Spleen (tissue), 13 donors: ENCODE measurements at places on chromosomes 5 and 9.

DNA sequence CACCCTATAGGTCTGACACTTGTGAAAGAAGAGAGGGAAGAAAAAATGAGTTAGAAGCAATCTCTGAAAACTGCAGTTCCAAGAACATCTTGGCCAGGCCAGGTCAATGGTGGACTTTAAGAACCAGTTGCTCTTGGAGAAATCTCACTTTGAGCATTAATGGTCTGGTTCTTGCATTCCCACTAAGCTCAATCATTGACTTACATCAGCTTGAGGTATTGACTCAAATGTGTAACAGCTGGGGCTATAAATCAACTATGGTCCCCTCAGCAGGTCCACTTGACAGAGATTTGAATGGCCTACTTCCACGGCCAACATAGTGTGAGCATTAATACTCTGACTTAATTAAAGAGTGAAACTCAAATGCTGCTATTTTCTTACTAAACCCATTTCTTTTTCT lies 357.8 kb upstream of the RGMB start:
- no peak overlapping the region for H3K27ac ChIP-seq
- no peak overlapping the region for H3K4me3 ChIP-seq
- no peak for DNase-seq
- no peaks in the 10 kb centered on the region for H3K4me1 ChIP-seq
- no peaks in the 10 kb centered on the region for H3K27me3 ChIP-seq

GRCh38 chr5:128284236-128284635 lies 200.7 kb downstream of the SLC12A2 start:
- no peaks in the 10 kb centered on the region for H3K4me1 ChIP-seq
- no peak for DNase-seq
- no peaks in the 10 kb centered on the region for H3K36me3 ChIP-seq
- H3K27me3 ChIP-seq = no peaks in the 10 kb centered on the region

DNA sequence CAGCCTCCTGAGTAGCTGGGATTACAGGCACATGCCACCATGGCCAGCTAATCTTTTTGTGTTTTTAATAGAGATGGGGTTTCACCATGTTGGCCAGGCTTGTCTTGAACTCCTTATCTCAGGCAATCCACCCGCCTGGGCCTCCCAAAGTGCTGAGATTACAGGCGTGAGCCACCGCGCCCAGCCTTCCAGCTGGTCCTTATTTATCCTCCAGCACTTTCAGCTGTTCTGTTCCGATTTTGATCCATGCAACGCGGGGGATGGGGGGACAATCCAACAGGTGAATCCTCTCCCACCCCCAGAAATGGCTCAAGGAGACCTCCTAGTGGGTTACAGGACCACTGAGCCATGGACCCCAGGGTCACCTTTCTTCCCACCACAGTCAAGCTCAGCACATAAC lies 14.7 kb upstream of the CDKN2AIPNL start:
- H3K36me3 ChIP-seq = no peaks in the 10 kb centered on the region
- no peak overlapping the region for H3K27ac ChIP-seq
- DNase-seq = peak; percentile 44
- H3K4me3 ChIP-seq = no peak overlapping the region

DNA sequence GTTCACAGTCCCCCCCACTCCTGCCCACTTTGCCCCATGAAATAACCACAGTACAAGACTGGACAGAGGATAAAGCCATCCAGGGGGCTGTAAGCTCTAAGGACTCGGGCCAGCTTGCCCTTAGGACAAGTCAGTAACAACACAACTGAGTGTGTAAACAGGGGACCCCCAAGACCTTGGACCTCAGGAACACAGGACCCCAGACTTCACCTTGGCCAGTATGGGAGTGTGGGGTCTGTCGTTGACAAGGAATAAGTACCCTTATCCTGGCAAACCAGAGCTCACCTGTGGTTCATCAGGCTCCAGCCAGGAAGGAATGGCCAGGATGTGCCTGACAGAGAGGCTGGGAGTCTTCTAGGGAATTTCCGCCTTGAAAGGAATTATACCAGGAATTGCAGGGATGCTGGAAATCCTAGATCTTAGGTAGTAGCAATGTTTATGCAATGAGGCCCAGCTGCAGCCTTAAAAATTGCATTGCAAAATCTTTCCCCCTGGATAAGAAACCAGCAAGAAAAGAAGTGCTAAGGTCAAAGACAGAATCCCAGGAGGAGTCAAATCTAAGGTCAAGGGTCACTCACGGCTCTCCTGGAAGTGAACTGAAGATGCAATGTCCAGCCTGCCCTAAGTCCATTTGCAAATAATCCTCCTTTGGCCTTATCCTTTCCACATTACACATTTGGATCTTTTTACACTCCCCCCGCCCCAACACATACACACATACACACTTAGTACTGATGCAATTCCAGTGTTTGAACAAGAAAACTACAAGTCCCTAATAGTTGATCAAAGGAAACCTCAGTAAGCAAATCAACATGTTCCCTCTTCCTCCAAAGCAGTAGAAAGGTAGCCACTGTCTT lies 27.3 kb upstream of the TDRD7 start:
- no peaks in the 10 kb centered on the region for H3K36me3 ChIP-seq
- peaks cover 14% of the 10 kb centered on the region for H3K4me1 ChIP-seq
- no peak overlapping the region for H3K4me3 ChIP-seq
- no peak overlapping the region for H3K27ac ChIP-seq
- no peaks in the 10 kb centered on the region for H3K27me3 ChIP-seq
- no peak for DNase-seq

DNA sequence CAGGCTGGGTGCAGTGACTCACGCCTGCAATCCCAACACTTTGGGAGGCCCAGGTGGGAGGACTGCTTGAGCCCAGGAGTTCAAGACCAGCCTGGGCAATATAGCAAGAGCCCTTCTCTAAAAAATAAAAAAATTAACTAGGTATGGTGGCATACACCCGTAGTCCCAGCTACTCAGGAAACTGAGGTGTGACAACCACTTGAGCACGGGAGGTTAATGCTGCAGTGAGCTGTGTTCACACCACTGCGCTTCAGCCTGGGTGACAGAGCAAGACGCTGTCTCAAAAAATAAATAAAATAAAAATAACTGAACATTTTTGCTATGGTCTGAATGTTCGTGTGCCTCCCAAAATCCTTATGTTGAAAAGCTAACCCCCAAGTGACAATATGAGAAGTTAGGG lies 24.5 kb downstream of the AGTPBP1 start:
- DNase-seq = no peak

- H3K36me3 ChIP-seq = no peaks in the 10 kb centered on the region
- no peaks in the 10 kb centered on the region for H3K27me3 ChIP-seq
- H3K27ac ChIP-seq = no peak overlapping the region
Observed at GRCh38 chr5:156042726-156043125, 284.2 kb upstream of the SGCD start.

- H3K27ac ChIP-seq = no peak overlapping the region
- peaks cover 4% of the 10 kb centered on the region for H3K4me1 ChIP-seq
- H3K36me3 ChIP-seq = peaks cover 35% of the 10 kb centered on the region
Observed at GRCh38 chr5:75460942-75461610, 50.4 kb downstream of the CERT1 start.
